Right renal cortex interstitium (tissue), 3 donors: ENCODE measurements at places on chromosomes 13 and 19. TPM values are rescaled to one million over a fixed set of nuclear protein-coding genes. Genes with fewer than 3 reads are reported as not detected.

DNA sequence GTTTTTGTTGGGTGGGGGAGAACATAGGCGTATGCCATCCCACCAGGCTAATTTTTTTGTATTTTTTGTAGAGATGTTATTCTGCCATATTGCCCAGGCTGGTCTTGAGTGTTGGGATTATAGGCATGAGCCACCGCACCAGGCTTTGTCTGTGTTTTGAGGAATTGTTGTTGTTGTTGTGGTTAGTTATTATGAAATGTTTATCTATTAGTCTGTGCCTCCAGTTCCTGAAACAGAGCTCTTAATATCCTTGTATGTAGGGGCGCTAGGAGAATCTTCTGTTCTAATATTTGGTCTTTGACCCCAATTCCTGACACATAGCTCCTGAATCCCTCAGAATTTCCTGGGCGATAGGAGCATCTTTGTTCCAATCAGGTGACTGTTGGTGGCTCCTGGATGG, 5.6 kb upstream of the LATS2 start:
- no peak for DNase-seq

Gene KLHL1
- polyA plus RNA-seq: 1.1 TPM

GRCh38 chr19:1591421-1592023, 1.1 kb downstream of the MBD3 start:
- DNase-seq: no peak

- no peak for DNase-seq
These were observed 99.4 kb downstream of the WASF3 start for GRCh38 chr13:26656919-26657318.

DNA sequence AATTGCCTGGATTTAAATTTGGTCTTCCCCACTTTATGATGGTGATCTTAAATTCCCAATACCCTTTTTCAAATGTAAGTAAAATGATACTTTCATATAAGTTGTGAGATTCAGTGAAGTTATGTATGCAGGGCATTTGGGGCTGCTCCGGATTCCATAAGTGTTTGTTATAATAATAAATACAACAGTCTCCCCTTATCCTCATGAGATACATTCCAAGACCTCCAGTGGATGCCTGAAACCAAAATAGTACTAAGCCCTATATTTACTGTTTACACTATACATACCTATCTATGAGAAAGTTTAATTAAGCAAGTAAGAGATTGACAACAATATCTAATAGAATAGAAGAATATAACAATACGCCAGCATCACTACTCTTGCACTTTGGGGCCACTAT, 2237.8 kb downstream of the PCDH9 start:
- no peak for DNase-seq

DNA sequence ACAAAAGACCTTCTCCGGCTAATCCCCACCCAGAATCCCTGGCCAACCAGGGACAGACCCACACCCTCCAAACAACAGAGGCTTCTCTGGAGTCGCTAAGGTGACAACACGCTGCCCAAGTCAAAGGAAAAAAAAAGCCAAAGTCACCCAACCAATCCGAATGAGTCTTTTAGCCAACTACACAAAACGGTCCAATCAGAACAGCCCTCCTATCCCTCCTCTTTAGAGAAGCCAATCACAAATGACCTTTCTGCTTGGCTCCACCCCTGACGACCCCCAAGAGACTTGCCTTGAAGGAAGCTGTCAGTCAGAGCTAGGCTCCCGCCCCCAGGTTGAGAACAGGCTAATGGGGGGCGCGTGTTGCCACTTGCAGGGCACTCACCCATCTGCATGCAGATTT, 6.6 kb upstream of the FBXW9 start:
- no peak for DNase-seq

Gene PLK5
- 0.11 TPM for polyA plus RNA-seq

Gene SCN1B
- 0.64 TPM for polyA plus RNA-seq

Gene ACP7
- polyA plus RNA-seq: 0.31 TPM

- DNase-seq: no peak
These were observed 15.5 kb upstream of the TNFSF14 start for GRCh38 chr19:6685482-6685881.

DNA sequence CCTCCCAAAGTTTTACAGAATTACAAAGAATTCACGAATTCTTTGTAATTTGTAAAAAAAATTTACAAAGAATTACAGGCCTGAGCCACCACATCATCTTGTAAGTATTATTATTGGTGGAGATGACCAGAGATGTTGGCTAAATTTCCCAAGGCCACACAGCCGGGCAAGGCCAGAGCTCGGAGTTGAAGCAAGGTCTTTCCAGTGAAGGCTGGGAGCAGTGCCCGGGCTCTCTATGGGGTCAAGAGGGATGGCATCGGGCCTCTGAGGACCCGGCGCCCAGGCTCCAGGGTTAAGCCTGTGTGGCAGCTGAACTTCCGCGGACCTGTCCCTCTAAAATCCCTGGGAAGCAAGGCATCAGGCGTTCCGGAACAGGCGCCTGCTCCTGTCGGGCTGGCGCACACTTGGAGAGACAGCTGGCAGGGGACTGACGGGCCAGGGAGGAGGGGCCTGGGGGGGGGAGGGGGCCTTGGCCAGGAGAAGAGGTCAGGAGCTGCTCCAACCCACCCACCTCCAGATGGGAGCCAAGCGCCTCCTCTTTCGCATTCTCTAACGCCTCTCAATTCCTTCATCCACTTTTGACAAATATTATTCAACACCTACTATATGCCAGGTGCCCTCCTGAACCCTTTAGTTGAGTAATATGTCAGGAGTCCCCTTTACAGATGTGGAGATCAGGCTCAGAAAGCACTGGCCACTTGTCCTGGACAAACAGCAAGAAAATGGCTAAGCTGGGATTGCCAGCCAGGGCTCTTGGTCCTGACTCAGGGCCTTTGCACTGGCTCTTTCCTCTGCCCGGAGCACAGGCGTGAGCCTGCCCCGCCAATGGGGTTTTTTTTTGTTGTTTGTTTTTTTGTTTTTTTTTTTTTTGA, 36.8 kb upstream of the SEMA6B start:
- DNase-seq: no peak

Gene LRRC63
- polyA plus RNA-seq: 0.39 TPM

GRCh38 chr19:52170304-52170703, 1.1 kb downstream of the ZNF836 start:
- no peak for DNase-seq

Gene CRX
- not detected for polyA plus RNA-seq

DNA sequence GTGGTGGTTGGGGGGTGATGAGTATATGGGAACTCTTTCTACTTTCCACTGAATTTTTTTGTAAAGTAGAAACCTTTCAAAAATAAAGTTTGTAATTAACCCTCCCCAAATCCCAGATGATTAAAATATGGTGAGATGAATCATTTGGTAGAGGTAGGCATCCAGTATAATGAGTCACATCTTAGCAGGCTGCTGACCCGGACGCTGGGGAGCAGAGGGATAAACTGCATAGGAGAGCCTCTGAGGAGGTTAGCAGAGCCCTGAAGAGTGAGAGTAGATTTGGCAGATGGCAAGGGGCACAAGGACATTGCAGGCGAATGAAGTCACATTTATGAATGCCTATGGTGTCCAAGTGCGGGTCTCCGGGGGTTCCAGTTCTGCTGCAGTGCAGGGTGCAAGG, 293.8 kb downstream of the FGF9 start:
- no peak for DNase-seq

GRCh38 chr13:53158201-53158600, 129.6 kb downstream of the OLFM4 start:
- DNase-seq: no peak

GRCh38 chr13:95317039-95317989, 16.1 kb upstream of the ABCC4 start:
- DNase-seq: no peak

GRCh38 chr13:39130301-39130700, 92.0 kb downstream of the NHLRC3 start:
- DNase-seq: no peak

Gene IGFL2
- polyA plus RNA-seq: not detected

DNA sequence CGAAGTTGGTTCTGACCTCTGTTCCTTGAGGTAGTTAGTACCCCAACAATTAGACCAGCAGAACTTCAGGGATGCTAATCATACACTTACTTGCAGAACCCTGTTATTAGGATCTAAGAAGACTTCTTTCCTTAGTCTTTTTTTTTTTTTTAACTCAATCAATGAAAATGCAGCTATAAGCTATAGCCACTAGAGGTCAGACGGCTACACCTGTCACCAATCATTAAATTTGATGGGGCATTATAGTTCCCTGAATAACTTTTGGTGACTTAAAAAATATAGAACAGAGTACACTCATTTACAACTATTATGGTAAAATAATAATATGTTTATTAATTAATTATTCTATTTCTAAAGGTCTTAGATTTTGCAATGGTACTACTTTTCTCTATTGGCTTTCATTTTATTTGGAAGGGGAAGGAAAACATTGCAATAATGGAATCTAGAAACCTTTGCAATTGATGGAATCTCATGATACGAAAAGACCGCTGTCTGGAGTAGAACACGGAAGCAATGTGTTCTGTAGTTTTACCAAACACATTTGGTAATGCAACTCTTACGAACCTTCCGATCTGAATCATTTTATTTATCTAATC, 483.2 kb downstream of the DIAPH3 start:
- no peak for DNase-seq

GRCh38 chr19:39939556-39939955, 5.1 kb upstream of the FCGBP start:
- DNase-seq: no peak

DNA sequence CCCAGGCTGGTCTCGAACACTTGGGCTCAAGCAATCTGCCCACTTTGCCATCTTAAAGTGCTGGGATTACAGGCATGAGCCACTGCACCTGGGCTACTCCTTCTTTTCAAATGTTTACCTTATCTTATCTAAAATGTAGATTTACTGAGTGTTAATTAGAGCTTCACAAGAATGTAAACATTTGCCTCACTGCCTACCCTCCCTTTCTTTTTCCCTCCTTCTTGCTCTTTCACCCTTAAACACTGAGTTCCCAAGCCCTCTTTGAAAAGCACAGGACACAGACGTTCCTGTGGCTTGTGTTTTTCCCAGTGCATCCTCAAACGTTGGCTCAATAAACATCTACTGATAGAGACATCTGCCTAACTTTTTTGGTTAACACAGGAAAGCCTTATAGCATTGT, 32.7 kb upstream of the CYSLTR2 start:
- no peak for DNase-seq

- no peak for DNase-seq
These were observed 277.6 kb downstream of the PCDH9 start for GRCh38 chr13:66952507-66952906.

- DNase-seq: no peak
These were observed 8.8 kb upstream of the NALCN start for GRCh38 chr13:101425156-101425471.

Gene LYPD3
- 1.3 TPM for polyA plus RNA-seq

- no peak for DNase-seq
These were observed 35.9 kb upstream of the MAB21L1 start for GRCh38 chr13:35512271-35512920.

Gene C5AR1
- polyA plus RNA-seq: 4.0 TPM

DNA sequence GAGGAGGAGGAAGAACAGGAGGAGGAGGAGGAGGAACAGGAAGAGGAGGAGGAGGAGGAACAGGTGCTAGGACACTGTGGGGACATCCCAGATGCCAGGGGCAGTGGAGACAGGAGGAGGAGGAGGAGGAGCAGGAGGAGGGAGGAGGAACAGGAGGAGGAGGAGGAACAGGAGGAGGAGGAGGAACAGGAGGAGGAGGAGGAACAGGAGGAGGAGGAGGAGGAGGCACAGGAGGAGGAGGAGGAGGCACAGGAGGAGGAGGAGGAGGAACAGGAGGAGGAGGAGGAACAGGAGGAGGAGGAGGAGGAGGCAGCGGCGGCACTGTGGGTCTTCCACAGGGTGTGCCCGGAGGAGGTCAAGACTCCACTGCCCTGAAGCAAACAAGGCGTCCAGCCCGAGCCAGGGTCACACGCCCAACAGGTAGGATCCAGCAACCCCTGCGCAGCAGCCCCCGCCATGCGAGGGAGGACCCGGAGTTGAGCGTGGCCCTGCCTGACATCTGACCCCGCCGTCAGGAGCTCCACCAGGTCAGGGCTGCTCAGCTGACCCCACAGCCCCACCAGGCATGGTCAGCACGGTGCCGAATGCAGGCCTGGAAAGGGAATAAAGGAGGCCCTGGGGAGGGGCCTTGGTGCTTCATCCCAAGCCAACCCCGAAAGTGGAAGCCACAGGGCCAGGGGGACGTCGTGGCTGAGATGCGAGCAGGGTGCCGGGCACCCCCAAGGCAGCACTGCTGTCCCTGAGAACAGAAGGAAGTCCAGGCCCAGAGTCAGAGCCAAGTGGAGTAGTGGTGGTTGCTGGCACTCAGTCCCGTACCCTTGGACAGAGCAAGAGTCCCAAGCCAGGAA, 9.2 kb downstream of the SBNO2 start:
- DNase-seq: no peak

Gene CGB7
- polyA plus RNA-seq: 0.94 TPM

- DNase-seq: no peak
These were observed 15.6 kb upstream of the CCNE1 start for GRCh38 chr19:29796173-29796573.

Gene CLC
- 2.3 TPM for polyA plus RNA-seq

GRCh38 chr13:80297094-80297493, 43.8 kb downstream of the SPRY2 start:
- no peak for DNase-seq

Gene VSTM1
- polyA plus RNA-seq: 0.23 TPM

Gene GPX4
- 268 TPM for polyA plus RNA-seq

DNA sequence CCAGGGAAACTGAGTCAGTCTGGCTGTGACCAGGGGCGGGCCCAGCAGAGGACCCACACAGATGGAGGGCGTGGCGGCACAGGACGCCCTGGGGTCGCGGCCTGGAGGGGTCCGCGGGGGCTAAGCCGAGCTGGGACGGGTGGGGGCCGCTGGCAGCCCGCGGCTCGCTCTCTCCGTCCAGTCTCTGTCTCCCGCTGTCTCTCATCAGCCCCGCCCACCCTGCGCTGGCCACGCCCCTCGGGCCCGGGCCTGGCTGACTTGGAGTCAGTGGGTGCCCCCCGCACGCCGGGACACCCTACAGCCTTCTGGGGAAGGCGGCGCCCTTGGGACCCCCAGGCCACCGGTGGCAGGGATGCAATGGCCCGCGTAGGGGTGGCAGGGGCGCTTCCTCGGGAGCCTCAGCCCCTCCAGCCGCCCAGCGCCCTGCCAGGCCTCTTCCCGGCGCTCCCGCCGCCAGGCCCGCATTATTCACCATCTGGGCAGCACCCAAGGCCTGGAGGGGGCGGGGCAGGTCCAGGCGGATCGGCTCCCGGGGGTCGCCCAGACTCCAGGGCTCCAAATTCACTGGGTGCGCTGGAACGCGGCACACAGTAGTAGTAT, at the start of gene TBXA2R:
Gene TBXA2R, minus strand, starts transcription at position 186 of the 600 bp plus-strand sequence. CDS start 6,241 bp downstream, outside the sequence.
- no peak for DNase-seq

Gene NPHS1
- 111 TPM for polyA plus RNA-seq

Gene KLK2
- polyA plus RNA-seq: 0.21 TPM

Gene CAMSAP3
- polyA plus RNA-seq: 12.5 TPM

Gene LIM2
- polyA plus RNA-seq: 0.40 TPM

GRCh38 chr19:34733266-34733745, 737 bp upstream of the ZNF181 start:
- no peak for DNase-seq

GRCh38 chr19:29504454-29504853, 21.3 kb upstream of the VSTM2B start:
- DNase-seq: no peak

GRCh38 chr13:98187155-98187964, 10.3 kb upstream of the RNF113B start:
- DNase-seq: no peak

Gene ZNF433
- 15.4 TPM for polyA plus RNA-seq
